Fibroblast of skin of right biceps (primary cell): ENCODE measurements at places on chromosomes 2 and 18.

DNA sequence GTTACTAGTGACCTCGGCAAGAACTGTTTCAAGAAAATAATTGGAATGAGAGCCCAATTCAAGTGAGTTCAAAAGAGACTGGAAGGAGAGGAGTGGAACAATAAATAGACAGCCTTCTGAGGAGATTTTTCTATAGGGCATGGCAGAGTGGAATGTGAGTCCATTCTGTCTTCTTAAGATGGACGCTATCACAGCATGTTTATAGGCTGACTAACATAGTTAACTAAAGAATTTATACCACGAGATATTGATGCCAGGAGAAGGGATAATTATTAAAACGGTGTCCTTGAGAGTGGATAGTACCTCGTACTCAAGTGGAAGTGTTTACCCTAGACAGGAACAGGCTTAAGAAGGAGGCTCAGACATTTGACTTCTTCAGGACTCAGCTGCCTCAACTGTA, 143.5 kb upstream of the RBBP8 start:
- DNase-seq: peak; percentile 3

DNA sequence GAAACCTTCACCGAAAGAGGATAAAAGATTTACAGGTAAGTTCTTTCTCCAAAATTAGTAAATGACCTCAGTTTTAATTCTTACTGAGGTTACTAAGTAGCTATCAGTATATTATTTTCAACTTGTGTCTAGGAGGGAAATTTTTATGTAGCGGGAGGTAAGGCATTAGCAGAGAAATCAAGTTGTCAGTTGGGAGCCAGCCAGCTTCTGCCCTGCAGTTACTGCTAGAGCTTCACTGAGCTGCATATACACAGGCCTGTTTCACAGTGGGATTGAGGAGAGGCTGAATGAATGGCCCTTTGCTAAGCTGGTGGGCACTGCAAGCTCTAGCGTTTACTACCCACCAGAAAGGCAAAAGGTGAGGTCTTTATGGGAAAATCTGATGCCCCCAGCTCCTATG, 105.7 kb downstream of the ACAA2 start:
- DNase-seq: no peak

GRCh38 chr2:240297256-240298116, 138.0 kb upstream of the GPC1 start:
- DNase-seq: no peak

DNA sequence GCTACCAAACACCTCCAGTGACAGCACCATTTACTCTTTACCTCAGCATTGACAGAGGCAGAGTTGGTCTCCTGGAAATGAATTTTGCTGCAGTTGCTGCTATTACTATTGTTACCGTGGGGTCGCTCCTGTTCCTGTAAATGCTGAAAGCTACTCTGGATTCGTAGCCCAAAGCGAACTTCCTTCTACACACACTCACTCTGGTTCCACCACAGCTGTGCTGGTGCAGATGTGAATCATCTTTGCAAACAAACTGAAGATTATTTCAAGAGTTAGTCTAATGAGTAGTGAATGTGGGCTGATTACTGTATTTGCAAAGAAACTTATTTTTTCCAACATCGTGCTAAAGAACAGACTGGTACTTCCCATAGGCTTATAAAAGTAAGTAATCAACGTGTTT, 304.0 kb downstream of the LPIN1 start:
- peak; percentile 76 for DNase-seq

DNA sequence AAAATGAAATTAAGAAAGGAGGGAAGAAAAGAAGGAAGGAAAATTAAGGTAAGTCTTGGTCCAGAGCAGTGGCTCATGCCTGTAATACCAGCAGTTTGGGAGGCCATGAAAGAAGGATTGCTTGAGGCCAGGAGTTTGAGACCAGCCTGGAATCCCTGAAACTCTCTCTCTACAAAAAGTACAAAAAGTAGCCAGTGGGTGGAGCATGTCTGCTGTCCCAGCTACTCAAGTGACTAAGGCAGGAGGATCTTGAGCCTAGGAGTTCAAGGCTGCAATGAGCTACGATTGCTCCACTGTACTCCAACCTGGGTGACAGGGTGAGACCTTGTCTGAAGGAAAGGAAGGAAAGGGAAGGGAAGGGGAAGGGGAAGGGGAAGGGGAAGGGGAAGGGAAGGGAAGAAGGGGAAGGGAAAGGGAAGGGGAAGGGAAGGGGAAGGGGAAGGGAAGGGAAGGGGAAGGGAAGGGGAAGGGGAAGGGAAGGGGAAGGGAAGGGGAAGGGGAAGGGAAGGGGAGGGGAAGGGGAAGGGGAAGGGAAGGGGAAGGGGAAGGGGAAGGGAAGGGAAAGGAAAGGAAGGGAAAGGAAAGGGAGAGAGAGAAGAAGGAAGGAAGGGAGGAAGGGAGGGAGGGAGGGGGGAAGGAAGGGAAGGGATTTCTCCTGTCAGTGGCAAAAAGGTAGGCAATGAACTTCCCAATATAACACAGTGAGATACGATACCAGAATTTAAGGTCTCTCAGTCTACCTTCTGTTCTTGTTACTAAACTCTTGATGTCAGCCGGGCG, 412.8 kb downstream of the CMPK2 start:
- peak; percentile 33 for DNase-seq

DNA sequence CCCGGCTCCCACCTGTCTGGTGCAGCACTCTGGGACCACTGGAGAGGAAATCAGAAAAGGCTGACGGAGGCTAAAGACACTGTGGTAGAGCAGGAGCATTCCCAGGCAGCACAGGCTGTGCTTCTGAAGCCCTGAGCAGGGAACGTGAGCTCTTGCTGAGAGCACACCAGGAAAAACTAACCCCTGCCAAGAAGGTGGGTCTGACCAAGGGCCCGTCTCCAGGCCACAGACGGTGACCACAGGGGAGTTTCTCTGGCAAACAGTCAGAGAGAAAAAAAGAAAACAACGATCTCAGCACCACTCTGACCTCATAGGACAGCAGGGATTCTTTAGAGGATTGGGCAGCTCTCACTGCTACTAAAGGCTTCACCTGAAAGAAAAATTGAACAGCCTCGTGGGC, 201.4 kb downstream of the AFF3 start:
- peak; percentile 66 for DNase-seq

DNA sequence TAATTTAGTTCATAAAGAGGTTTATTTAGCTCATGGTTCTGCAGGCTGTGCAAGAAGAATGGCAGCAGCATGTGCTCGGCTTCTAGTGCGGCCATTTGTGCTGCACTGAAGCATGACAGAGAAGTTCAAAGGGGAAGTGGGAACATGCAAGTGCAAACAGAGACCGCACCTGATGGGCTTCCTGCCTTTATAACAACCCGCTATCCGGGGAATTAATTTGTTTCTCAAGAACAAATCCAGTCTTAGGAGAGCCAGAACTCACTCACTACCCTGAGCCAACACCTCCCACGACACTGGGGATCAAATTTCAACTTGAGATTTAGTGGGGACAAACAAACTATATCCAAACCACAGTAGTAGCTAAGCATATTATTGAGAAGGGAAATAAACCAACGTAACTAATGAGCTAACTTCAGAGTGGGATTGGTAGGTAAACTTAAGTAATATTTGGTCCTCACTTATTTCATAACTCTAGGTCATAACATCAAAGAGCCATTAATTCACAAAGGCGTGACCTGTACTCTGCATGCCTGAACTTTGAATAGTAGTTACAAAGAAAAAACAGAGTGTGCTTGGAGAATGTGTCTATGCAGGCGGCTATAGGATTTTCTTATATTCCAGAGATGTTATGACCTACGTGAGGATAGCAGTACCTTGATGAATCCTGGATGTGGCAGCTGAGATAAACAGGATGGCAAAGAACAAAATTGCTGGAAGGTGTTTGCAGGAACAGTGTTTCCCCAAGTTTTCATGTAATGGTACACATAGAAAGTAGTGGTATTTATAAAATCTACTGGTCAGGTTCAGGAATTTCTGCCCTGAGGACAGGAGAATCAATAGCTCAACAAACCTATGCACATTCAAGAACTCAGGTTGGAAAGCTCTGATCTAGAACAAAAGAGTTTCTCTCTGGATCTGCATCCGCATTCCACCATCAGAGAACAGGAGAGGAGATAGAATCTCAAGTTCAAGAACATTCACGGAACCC, 845.9 kb upstream of the ID2 start:
- DNase-seq: no peak

DNA sequence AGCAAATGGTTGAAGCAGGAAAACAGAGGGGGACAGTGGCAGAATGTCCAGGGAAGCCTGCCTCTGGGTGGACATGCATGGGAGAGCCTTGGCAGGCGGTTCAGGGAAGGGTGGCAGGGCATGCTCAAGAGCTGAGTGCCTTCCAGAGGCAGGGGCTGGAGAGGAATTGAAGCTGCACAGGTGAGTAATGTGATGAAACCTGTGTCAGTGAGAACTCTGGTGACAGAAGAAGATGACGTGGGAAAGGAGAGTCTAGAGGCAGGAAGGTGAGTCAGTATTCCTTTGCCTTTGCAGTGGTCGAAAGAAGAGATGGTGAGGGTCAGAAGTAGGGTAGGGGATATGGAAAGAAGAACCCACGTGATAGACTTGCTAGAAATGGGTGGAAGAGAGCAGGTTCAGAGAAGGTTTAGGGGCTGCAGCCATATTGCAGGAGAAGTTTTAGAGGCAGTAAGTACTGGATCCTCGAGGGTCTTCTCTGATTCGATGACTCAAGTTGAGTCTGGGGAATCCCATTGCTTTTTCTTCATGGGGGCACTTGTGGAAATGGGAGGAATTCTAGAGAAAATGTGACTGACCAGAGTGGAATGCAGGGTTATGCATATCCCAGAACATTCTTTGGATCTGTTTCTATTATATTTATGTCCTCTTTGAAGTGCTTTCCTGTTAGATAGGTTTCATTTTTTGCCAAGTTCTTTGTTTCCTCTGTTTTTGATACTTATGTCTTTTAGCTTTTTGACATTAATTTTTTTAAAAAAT, 37.4 kb downstream of the TMEM87B start:
- peak; percentile 87 for DNase-seq

GRCh38 chr2:204681412-204681811, 136.1 kb downstream of the PARD3B start:
- no peak for DNase-seq

DNA sequence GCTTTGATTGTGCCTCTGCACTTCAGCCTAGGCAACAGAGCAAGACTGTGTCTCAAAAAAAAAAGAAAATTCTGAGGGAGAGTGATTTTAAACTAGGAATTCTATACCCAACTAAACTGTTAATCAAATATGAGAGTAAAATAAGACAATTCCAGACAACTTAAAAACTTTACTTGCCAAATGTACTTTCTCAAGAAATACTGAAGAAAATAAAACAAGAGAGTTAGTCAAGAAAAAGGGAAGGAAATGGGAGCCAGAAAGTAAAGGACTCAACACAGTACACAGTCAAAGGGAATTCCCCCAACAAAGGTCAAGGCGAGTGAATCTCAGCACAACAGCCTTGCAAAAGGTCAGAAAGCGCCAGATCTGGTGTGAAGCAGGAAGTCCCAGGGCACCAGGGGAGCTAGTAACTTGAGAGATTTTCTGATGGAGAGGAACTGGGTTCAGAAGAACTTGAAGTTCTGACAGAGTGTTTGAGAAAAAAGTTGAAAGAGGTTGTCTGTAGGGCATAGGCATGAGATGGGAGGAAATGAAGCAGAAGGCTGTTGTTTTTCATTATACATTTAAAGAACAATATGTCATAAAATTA, 22.6 kb upstream of the TBC1D8 start:
- DNase-seq: no peak

DNA sequence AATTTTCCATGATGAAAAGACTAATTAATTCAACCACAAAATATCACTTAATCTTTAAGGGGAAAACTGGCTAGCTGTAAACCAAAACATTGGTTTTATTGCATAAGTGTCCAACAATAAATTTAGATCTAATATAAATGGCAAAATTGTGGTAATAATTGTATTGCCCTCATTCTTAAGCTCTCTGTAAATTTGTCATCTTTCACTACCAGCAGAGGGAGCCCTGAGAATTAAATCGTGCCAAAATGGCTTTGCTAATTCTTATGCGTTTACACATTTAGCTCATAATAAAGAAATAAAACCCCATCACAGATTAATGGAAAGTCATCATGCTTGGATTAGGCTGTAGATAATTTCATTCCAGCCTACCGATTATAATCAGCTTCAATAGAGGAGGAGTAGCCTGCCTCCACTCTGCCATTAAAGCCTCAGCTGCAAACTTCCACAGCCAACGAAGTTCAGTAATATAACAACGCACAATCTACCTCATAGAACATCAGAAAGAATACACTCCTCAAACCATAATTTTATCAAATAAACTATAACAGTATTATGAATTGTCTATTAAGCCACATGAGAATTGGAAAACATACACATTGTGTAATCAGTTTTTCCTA, 70.0 kb upstream of the ATP5MC3 start:
- DNase-seq: peak; percentile 37

DNA sequence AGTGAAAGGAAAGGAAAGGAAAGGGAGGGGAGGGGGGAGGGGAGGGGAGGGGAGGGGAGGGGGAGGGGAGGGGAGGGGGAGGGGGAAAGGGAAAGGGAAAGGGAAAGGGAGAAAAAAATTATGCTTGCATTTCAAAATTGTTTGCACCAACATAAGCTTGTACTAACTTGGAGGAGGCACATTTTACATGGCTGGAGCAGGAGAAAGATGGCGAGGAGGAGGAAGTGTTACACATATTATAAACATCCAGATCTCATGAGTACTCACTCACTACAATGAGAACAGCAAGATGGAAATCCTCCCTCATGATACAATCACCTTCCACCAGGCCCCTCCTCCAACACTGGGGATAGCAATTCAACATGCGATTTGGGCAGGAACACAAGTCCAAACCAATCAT, 660.2 kb upstream of the CDH2 start:
- DNase-seq: no peak

DNA sequence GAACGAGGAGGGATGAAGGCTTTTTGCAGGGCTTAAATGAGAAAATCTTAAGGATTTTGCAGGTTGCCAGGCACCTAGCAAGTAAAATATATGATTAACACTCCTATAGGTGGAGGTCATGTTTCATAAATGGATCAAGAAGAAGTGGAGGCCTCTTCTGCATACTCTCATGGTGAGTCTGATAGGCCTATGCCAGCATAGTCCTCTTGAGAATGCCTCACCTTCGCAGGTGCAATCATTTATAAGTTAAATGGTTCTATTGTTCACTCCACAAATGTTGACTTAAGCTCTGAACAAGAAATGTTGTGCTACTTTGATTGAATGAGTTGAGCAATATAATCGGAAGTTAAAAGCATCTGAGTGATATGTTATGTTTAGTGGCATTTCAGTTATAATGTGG, 12.1 kb downstream of the LRRTM1 start:
- DNase-seq: no peak

DNA sequence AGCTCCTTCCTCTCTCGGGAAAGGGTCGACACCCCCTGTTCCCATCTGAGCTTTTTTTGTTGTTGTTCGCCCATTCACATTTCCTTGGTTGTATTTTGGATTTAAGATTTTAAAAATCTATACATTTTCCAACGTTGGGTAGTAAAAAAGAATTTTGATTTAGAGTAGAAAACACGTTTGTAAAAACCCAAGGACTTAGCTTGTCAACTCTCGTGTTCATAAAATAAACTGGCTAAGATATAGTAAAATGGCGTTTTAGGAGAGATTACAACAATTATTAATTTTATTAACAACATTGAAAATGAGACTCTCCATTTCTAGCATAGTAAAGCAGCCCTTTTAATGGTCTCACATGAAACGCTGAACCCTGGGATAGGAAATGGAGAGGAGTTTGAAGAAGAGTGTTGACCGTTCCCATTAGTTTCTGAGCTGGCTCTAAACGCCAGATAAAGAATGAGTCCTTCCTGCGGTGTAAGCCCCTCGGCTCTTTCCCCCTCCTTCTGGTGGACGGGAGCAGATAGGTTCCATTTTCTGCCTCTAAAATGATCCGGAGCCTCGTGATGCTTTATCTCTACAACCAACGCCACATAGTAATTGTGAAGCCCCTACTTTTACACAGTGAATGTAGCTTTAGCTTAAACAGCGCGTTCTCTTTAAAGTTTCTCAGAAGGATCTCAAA, 24.0 kb upstream of the ZNF516 start:
- no peak for DNase-seq

- DNase-seq: peak; percentile 22
Observed at GRCh38 chr2:72576459-72576858, 249.4 kb downstream of the EXOC6B start.
